ENCODE measurements at places on chromosomes 7 and 10.

DNA sequence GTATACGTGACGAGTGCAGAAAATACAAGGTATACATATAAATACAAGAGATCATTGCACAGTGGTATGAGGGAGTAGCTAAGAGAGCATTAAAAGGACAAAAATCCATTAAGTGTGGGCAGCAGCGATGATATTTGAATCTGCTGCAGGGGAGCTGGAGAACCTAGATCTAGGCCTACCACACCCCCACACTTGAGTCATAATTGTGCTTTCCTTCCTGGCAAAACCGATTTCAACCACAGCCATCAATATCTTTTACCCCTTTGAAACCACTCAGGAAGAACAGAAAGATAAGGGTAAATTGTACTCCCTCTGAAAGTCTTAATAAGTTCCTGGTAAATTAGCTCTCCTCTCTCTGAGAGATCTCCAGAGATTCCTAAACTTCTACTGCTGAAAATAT, 345.0 kb downstream of the SORCS1 start:
- no peak for DNase-seq

DNA sequence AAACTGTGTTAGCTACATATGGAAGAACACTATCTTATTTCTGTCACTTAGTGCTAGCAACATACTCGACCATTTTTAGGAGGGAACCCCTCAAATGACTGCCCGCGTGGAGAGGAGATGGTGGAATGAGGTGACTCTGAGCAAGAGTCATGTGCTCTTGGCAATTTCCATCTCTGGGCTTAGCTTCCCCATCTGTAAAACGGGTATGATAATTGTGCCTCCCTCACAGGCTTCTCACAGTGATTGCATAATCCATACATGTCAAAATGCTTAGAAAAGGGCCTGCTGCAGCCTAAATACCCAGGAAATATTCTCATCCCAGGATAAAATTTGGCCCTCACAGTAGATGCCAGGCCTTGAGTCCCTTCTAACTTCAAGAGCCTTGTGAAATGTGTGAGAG, 86.6 kb downstream of the WDFY4 start:
- DNase-seq, result no peak

GRCh38 chr10:93287775-93288174, 194.4 kb downstream of the MYOF start:
- DNase-seq, result no peak

- DNase-seq, result no peak
Measured at GRCh38 chr10:108850138-108850854, 1073.0 kb downstream of the XPNPEP1 start.
